ENCODE measurements at places on chromosomes 16 and 17. TPM values are rescaled to one million over a fixed set of nuclear protein-coding genes. Genes with fewer than 3 reads are reported as not detected.
A peak's percentile ranks its signal among the peaks of the same experiment; 100 is the strongest.

GRCh38 chr16:17224879-17225281 is 245.9 kb downstream of the XYLT1 start:
- peak; percentile 44 for ATAC-seq

GRCh38 chr17:68431661-68432071 is 25.6 kb downstream of the WIPI1 start:
- ATAC-seq: no peak

DNA sequence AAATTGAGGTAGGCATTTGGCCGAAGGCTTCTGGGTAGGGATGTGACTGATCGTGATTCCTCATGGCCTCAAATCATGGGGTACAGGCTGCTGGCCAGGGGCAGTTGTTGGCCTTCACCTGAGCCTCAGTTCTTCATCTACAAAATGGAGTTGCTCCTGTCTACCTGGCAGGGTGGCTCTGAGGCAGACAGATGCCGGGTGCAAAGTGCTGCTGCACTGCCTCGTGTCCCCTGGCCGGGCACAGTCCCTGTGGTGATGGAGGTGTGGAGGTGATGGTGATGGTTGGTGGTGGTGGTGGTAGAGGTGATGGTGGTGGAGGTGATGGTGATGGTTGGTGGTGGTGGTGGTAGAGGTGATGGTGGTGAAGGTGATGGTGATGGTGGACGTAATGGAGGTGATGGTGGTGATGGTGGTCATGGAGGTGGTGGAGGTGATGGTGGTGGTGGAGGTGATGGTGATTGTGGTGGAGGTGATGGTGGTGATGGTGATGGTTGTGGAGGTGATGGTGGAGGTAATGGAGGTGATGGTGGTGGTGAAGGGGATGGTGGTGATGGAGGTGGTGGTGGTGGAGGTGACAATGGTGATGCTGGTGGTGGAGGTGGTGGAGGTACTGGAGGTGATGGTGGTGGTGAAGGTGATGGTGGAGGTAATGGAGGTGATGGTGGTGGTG is 52.6 kb downstream of the RNF213 start:
- ATAC-seq: no peak

DNA sequence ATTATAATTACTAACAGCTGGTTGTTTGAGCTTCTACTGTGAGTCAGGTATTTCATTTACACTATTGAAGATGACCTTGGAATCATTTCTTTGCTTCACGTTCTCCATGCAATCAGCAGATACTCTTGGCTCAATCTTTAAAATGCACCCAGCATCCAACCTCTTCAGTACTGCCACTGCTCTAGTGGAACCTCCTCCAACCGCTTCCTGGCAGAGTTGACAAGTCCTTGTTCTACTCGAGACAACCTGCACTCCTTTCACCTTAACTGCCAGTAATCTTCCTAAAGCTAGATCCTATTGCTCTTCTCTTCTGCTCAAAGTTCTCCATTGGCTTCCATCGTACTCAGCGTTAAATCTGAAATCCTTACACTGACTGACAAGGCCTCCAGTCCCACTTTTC is 86.5 kb downstream of the SYCE1L start:
- no peak for ATAC-seq

- no peak for ATAC-seq
These were observed 5.0 kb downstream of the RSPRY1 start for GRCh38 chr16:57191056-57191571.

DNA sequence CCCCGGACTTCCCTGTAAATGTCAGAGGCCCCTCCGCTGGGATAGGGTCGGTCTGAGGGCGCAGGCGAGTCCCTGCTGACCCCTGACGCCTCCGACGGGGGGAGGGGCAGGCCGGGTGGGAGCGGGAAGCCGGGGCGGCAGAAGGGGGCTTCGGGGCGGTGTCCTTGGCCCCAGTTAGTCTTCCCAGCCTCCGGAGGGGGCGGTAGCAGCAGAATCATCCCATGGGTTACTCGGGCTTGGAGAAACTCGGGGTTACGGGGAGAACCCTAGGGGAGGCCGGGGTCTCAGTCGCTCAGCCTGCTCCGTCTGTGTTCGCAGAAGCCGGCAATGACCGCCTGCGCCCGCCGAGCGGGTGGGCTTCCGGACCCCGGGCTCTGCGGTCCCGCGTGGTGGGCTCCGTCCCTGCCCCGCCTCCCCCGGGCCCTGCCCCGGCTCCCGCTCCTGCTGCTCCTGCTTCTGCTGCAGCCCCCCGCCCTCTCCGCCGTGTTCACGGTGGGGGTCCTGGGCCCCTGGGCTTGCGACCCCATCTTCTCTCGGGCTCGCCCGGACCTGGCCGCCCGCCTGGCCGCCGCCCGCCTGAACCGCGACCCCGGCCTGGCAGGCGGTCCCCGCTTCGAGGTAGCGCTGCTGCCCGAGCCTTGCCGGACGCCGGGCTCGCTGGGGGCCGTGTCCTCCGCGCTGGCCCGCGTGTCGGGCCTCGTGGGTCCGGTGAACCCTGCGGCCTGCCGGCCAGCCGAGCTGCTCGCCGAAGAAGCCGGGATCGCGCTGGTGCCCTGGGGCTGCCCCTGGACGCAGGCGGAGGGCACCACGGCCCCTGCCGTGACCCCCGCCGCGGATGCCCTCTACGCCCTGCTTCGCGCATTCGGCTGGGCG is 542 bp downstream of the GUCY2D start:
- no peak for ATAC-seq

- ATAC-seq: no peak
These were observed 1027.5 kb downstream of the CDH11 start for GRCh38 chr16:64094181-64094965.

- ATAC-seq: no peak
These were observed 130.9 kb downstream of the RAB11FIP4 start for GRCh38 chr17:31522284-31522931.

GRCh38 chr16:27177031-27177774 is 26.1 kb upstream of the KDM8 start:
- ATAC-seq: peak; percentile 45

GRCh38 chr17:28282596-28282995 is 36.4 kb upstream of the TMEM97 start:
- ATAC-seq: no peak

DNA sequence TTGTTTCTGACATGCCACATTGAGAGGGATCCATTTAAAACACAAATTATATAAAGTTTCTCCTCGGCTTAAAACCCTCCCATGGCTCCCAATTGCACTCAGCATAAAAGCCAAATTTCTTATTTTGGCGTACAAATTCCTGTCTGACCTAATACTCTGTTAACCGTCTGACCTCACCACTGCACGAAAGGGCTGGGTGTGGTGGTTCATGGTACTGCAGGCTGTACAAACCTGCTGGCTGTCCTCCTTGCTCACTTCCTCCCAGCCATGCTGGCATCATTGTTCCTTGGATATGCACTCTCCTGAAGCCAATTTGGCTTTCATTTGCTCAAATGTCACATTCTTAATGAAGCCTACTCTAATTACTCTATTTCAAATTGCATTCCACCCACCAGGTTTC is 301.6 kb upstream of the C16orf82 start:
- ATAC-seq: no peak

DNA sequence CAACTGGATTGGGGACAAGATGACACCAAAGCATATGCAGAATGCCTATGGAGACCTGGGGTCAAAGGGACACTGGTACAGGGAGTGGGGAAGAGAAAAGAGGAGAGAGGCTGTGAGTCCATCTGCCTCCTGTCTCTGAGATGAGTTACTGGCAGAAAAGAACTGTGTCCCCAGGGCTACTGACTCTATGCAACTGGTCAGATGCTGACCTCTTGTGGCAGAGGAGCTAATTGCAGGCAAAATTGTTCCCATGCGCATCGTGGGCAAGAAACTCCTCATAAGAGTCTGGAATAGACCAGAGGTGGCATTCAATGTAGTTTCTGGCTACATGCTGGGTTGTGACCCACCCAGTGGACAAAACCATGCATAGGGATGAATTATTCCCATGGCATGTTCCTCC is 26.1 kb upstream of the MLKL start:
- peak; percentile 64 for ATAC-seq

DNA sequence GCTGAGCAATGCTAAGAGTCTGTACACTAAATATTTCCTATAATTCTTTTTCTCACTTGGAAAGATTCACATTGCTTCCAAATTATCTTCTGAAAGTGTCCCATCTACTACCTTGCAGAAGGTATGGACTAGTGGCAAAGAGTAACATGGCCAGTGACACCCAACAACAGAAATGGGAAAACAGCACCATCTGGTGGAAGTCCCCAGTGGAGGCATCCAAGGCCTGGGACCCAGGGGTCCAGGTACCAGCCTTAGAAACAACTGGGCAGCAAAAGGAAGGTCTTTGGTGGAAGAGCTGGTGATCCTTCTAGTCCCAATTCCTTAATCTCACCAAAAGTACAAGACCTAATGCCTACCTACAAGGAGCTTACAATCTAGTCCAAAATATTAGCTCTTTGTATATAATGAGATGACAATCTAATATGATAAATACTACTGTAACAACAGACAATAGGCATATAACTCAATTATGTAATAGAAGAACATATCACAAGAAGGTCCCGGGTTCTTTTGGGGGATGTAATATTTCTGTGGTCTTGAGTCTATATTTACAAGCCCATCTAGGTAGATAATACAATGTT is 55.3 kb downstream of the SKAP1 start:
- ATAC-seq: peak; percentile 76

- no peak for ATAC-seq
These were observed 21.8 kb upstream of the GNG13 start for GRCh38 chr16:822174-822908.

GRCh38 chr17:80937462-80938381 is 53.9 kb upstream of the CHMP6 start:
- ATAC-seq: peak; percentile 20

GRCh38 chr17:41907185-41907556 is 11.6 kb downstream of the ACLY start:
- no peak for ATAC-seq

DNA sequence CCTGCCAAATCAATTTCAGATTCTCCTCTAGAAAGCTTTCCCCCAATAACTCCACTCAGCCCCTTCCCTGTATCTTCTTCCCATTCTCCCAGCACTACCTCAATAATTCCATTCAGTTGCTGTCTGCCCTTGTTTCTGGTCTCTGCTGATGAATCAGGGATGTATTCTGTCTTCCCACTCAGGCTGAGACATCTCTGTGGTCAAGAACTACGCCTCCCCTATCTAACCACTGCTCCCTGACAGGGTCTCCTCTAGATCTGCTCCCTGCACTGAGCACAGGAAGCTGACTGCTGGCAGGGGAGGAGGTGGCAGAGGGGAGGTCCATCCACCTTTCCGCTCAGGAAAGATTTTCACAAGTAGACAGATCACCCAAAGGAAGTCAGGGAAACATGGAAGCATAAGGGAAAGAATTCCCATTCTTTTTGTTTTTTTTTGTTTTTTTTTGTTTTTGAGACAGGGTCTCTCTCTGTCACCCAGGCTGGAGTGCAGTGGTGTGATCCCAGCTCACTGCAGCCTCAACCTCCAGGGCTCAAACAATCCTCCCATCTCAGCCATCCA is 16.9 kb upstream of the SP2 start:
- peak; percentile 95 for ATAC-seq

DNA sequence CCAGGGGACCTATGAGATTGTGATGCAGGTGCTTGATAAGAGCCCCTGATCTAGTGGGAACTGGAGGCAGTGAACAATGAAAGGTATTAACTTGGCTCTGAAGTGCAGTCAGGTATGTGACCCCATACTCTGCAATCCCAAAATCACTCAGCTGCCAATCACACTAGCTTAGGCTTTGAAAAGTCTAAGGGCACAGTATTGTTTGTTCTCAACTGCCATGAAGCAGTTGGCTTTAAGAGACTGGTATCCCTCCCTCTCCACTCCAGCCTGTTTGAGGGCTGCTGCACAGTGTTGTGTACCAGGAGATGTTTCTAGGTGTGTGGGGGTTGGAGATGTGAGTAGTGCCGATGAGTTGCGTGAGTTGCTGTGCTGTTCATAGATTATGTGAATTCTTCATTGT is 2.4 kb downstream of the YPEL2 start:
- ATAC-seq: no peak

GRCh38 chr17:65558683-65559460 is 2.6 kb downstream of the AXIN2 start:
- no peak for ATAC-seq

- no peak for ATAC-seq
These were observed 12.5 kb downstream of the CDH13 start for GRCh38 chr16:82639263-82639662.

- ATAC-seq: no peak
These were observed 520.9 kb upstream of the CDH5 start for GRCh38 chr16:65845466-65846209.

- ATAC-seq: no peak
These were observed 33.0 kb downstream of the TEKT5 start for GRCh38 chr16:10661737-10662136.

SCN4A gene
- 0.32 TPM for total RNA-seq

NOG gene
- 0.93 TPM for total RNA-seq

UMOD gene
- not detected for total RNA-seq

SCGB1C2 gene
- total RNA-seq: not detected

AANAT gene
- not detected for total RNA-seq

WNT3 gene
- total RNA-seq: not detected

SHCBP1 gene
- total RNA-seq: 28.3 TPM

TMEM114 gene
- total RNA-seq: not detected

KRT17 gene
- 2.5 TPM for total RNA-seq
